ENCODE measurements at places on chromosomes 2 and 18.

GRCh38 chr2:117943013-117943672 lies 70.7 kb downstream of the CCDC93 start:
- no peak for DNase-seq

DNA sequence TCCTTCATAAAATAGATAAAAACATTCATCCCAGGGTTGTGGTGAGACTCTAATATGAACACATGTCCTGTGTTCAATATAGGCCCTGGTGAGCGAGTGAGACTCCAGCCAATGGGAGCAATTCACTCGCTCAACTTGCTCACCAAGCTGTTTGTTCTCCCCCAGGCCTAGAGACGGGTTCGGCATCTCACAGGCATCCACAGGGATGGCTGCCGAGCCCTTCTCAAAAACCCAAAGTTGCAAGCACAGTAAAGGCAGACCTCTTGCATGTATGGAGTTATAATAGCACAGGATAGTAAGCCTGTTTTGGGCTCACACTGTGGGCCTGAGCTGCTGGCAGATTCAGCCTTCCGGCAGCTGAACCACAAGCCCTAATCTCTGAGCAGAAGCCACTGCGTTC lies 15.7 kb downstream of the PARD6G start:
- no peak for DNase-seq

- DNase-seq, result no peak
Measured at GRCh38 chr2:232325324-232326273, 53.0 kb upstream of the ALPP start.

DNA sequence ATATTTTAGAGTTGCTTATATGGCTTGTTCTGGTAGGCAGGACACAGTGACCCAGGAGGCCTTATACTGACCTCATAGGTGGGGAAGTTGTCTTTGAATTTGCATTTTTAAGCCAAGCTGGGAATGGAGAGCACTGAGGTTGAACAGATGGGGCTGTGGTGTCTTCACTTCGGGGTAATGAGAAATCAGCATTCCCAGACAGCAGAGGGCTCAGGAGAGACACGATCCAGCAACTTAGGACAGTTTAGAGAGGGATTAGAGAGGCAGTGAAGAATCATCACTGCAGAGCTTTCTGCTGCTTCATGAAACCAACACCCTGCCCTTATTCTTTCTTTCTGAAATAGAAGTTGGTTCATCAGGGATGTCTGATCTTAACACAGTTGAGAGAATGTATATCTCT lies 202.4 kb downstream of the TDRD15 start:
- no peak for DNase-seq

DNA sequence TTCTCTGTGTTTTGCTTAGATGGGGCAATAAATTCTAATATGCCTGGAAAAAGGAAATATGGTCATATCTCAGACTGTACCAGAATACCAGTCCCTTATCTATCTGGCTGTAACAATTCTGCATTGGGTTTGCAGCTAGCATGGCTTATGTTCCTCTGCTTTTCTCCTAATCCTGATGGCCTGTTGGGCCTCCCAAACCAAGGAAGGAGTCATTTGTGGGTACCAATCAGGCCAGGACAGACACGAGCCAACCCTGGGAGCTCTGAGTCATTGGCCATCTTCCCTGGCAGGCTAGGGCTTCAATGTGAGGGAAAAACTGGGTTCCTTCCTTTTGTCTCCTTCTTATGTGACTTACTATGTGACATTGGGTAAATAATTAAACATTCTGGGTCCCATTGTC lies 12.0 kb downstream of the SMARCAL1 start:
- no peak for DNase-seq

Data from stimulated activated CD8-positive, alpha-beta memory T cell treated with anti-CD3 and anti-CD28 coated beads, Interleukin-7, amount 100 ng/mL, for 1 hour (primary cell).